ENCODE measurements at places on chromosomes 2 and 18.

DNA sequence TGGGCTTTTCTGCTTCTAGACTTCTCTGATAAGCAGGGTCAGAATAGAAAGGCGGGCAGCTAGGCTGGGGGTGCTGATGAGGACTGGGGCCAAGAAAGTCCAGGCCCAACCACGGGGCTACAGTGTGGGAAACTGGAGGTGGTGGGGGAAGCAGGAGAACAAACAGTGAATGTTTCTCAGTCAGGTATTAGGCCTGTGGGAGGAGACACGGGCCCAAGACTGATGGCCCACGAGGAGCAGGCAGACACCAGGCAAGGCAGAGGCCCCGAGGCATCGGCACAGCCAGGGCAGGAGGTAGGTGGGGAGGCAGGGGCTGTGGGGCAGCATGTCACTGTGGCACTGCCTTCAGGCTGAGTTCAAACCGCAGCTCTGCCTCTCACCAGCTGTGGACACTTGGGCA, 40.7 kb downstream of the KCNIP3 start:
- no peak for DNase-seq

DNA sequence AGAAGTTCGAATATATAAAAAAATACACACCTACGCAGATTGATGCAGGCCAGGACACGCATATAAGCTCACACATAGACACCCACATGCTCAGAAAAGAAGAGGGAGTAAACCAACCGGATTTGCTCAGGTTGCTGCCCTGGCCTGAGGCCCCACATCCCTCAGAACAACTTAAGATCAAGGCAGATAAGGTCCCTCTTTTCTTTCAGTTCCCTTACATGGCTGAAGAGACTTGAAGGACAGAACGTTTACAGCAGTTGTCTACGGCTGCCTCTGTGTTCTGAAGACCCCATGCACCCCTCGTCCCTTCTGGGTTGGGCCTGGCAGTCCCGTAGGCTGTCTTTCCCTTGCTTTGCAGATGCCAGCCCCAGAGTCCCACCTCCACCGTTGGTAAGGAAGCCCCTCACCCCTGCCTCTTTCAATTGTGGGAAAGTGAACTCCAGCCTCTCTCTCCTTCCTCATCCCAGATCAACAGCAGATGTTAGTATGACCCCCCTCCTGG, 4.3 kb upstream of the NAGK start:
- no peak for DNase-seq

DNA sequence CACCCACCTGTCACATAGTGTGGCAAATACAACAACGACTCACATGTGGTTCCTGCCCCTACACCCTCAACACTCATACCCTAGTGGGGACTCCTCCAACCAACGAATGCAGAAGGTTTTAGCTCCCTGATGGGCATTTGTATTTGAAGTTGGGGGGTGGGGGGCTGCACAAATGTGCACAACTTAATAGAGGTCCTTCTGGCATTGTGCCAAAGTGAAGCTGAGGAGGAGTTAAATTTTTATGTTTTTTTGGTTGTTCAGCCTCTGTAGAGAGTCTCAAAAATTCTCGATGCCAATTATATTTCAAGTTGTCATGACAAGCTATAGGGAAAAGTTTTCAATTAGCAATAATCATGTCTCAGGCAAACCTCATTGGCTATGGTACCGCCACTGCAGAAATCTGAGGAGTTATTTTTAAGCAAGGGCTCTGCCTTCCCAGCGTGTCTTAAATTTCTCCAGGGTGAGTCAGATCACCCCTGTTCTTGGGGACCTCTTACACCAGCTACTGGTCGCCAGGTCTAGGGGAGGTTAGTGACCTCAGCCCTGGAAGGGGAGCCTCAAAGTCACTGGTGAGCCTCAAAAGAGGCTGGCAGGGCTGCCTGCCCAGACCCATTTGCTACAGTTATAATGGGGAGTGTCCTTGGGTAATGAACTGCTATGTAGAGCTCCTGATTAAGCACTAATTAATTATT, 102.7 kb upstream of the TAF1B start:
- DNase-seq: no peak

DNA sequence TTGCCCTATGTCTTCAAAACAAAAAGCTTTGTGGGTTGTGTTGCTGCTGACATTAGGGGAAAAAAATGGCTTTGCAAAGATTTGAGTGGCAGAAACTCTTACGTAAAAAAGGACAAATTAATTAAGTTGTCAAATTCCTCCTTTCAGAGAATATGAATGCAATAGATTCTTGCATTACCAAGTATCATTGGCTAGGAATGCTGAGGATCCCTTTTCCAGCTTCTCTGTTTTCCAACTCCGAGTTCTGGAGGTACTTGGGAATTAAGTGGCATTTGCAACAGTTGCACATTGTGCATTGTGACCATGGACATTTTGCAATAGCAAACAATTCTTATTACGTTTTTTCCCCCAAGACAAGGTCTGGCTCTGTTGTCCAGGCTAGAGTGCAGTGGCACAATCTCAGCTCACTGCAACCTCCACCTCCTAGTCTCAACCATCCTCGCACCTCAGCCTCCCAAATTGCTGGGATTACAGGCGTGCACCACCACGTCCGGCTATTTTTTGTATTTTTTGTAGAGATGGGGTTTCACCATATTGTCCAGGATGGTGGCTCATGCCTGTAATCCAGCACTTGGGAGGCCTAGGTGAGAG, 29.9 kb upstream of the PPP1CB start:
- no peak for DNase-seq

GRCh38 chr2:186841940-186842339, 7.0 kb downstream of the ZSWIM2 start:
- no peak for DNase-seq

DNA sequence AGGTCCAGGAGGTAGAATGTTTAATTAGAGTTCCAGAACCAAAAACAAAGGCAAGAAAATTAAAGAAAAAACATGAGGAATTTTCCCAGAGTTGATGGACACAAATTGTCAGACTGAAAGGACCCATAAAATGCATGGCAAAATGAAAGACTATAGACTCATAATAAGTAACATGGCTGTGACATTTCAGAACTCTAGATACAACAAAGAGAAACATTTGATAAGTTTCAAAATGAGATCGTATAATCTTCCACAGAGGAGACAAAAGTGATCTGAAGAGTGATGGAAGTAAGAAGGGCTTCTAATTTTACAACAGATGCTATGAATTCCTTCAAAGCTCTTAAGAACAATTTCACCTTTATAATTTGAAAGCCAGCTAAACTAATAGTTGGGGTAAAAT, 20.4 kb downstream of the ORC4 start:
- no peak for DNase-seq

DNA sequence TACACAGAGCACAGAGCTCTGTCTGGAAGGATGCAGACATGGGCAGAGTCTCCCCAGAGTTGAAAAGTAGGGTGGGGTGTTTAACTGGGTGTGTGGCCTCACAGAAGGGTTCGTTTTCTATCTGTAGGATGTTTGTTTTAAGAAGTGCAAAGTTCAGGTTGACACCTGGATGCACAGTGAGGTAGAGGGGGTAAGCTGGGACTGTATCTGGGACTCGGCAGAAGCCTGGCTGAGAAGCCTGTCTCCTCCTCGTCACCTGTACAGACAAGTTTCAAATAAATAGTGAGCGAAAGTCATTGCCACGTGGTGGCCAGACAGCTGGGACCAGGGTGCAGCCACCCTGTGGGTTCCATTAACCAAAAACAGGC, 145.9 kb downstream of the KLHL29 start:
- DNase-seq: no peak

DNA sequence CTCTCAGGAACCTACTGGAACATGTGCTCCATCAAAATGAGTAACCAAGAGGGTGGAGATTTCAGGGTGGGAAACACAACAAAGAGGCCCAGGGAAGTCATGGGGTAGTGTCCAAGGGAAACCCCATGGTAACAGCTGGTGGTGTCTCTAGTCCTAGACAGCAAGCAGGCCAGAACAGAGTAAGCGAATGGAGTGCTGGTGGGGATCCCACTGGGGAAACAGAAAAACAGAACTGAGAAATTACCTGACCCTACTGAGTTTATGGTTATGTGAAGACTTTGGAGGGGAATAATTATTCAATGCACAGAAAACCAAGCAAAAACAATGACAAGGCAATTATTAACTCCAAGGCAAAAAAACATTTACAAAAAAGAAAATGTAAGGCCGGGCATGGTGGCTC, 16.9 kb downstream of the ERCC3 start:
- DNase-seq: no peak

DNA sequence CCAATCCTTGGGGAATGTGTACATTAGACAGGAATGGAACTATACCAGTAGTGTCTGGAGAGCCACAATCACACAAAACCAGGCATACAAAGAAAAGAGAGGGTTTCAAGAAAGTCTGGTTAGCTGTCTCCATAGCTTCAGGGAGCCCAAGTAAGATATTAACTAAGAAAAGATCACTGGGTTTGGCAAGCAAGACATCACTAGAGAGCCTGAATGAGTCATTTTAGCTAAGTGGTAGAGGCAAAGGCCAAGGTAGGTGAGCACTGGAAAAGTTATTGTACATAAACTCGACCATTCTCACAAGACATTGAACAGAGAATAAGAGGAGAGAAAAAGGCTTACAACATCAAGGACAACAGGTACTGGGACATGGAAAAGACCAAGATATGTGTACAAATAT, 143.8 kb upstream of the ARL4C start:
- DNase-seq: no peak

GRCh38 chr2:205024822-205025518, 479.7 kb downstream of the PARD3B start:
- no peak for DNase-seq

GRCh38 chr2:110103061-110103961, 12.3 kb downstream of the MALL start:
- DNase-seq: no peak

DNA sequence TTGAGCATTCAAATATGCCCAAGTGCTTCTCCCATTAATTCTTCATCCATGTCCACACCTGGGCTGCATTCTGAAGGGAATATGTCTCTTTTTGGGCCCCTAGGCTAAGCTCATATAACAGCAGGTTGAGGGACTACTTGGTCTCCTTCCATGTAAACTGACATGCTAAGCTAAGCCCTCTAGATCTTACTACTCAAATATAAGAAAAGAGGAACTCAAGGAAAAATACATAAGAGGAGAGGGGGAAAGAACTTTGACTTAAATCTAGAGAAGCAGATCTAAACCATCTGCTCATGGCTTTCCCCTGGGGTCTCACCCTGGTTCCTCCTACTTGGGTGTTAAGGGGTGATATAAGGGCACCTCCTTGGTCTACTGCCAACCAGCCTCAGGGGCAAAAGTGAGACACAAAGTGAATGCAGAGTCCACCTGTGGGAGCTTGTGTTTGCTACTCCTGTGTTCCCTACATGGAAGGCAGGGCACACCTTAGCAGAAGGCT, 19.8 kb upstream of the NFU1 start:
- DNase-seq: no peak

GRCh38 chr2:108927936-108928659, 60.9 kb downstream of the EDAR start:
- DNase-seq: no peak

GRCh38 chr2:53998834-53999233, 28.0 kb upstream of the PSME4 start:
- no peak for DNase-seq

GRCh38 chr2:696463-696862, 19.3 kb upstream of the TMEM18 start:
- DNase-seq: no peak

DNA sequence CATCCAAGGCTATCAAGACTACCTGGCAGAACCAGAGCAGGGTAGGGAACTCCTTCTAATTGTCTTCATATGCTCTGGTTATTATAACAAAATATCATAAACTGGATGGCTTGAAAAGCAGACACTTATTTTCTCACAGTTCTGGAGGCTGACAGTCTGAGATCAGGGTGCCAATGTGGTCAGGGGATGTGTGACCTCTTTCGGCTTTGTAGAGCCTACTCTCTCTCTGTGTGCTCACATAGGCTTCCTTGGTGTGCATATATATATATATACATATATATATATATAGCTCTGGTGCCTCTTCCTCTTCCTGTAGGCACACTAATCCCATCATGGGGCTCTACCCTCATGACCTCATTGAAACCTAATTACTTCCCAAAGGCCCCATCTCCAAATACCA, 101.6 kb downstream of the ARL6IP6 start:
- no peak for DNase-seq

- DNase-seq: no peak
Observed at GRCh38 chr18:48428475-48429177, 19.4 kb upstream of the ZBTB7C start.

- DNase-seq: no peak
Observed at GRCh38 chr18:21112543-21113105, 1.0 kb upstream of the ROCK1 start.

GRCh38 chr2:109611467-109612095, 2.2 kb downstream of the SEPTIN10 start:
- DNase-seq: no peak

DNA sequence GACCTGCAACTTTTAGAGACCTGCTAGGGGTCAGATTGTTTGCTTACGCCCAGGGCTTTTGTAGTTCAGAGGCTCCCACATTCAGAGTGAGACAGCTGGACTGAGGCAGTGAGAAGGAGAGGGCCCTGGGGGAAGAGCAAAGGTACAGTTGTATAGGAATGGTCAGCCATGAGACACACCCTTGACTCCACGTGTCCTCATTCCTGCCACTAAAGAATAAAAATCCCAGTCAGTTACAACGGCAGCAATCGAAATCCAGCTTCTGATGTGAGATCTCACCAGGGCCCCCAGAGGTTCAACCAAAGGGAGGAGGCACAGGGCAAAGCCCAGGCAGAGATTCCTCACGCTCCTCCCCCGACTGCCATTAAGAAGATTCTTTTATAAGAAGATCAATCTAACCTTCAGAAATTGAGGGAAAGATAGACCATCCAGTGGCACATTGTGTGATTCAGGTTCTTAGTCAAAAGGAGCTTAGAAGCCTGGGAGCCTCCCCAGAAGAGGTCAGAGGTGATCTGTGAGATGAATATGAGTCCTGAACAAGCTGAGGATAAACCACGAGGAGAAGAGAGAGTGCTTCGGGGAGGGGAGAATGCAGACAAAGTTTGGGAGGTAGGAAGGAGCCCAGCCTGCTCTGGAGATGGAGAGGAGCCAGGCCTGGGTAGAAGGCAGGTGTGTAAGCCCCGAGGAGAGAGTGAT, 317.0 kb downstream of the CYP26B1 start:
- DNase-seq: no peak

DNA sequence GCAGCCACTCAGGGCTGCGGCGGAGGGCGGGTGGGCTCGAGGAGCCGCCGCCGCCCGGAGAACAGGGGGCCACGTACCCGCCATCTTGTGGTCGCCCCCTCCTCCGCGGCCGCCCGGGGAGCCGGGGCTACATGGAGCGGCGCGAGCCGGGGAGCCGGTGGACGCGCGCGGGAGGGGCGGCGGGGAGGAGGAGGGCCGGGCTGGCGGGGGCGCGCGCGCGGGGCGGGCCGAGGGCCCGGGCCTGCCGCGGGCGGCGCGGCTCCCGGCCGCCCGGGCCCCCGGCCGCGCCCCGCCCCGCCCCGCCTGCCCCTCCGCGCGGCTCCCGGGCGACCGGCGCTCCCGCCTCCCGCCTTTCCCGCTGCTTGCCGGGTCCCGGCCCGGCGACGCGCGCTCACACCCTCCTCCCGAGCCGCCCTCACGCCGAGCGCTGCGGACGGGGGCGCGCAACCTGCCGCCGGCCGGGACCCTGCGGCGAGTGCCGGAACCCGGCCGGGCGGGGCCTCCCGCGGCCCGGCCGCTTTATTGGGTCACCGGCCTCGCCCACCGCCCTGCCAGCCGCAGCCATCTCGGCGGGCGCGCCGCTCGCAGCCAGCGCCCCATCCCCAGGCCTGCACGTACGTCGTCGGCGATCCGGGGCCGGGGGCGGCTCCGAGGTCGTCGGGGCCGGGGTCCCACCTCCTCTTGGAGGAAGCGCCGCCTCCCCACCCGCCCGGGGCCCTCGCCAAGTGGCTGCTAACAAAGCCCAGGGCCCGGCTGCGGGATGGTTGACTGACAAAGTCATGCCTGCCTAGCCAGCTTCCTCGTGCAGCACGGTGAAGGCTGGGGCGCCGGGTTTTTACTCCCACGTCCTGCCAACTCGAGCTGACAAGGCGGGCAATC, at the start of gene PPP4R1:
Gene PPP4R1, minus strand, starts transcription at position 159 of the 879 bp plus-strand sequence. Its CDS starts 75 bp downstream, at position 84.
- DNase-seq: peak; percentile 39
